ENCODE measurements at places on chromosomes 11 and 22.

GRCh38 chr11:17393472-17393871 lies 5.0 kb upstream of the KCNJ11 start:
- DNase-seq, result no peak

- peak; percentile 82 for DNase-seq
Observed at GRCh38 chr11:19441752-19442553, 201.2 kb upstream of the E2F8 start.

GRCh38 chr11:110311783-110312579 lies 15.6 kb upstream of the RDX start:
- peak; percentile 22 for DNase-seq

GRCh38 chr11:35174666-35175065 lies 35.7 kb downstream of the CD44 start:
- no peak for DNase-seq

- DNase-seq, result no peak
Observed at GRCh38 chr11:62994775-62995174, 10.0 kb upstream of the SLC22A6 start.

GRCh38 chr11:76408171-76408965 lies 27.2 kb downstream of the GVQW3 start:
- no peak for DNase-seq

DNA sequence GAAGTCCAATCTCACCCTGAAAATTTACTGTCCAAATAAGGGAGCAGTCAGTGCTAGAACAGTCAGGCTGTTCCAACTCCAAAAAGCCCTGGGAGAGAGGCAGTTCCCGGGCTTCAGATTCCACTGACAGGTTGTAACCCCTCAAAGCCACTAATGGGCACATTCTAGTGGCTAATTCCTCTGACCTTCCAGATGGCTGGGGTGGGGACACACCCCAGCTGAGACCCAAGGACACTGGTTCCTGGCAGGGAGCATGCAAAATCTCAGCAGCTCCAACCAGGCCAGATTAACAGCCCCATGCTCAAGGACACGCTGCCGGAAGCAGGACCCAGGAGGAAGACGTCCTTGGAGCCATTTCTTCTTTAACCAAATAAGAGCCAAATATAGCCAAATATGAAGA lies 92.7 kb downstream of the RPL27A start:
- DNase-seq, result no peak

- no peak for DNase-seq
Observed at GRCh38 chr22:44338906-44339305, 26.2 kb upstream of the SHISAL1 start.

DNA sequence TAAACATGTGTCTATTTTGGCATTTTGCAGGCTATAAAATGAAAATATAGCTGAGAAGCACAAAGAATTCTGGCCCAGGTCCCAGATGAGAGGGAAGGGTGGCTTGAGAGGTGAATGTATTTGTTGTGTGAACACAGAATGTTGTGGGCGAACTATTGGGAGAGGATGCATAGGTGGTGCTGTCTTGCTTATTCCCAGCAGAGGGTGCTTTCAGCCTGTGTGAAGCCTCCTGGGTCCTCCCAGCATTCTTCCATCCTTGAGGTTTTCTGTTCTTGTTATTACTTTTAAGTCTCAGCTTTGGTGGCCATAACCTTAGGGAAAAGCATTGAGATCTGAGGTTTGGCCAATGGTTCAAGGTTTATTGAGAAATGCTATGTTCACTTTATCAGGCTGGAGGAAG lies 108.7 kb upstream of the SNX19 start:
- no peak for DNase-seq

- DNase-seq, result no peak
Observed at GRCh38 chr11:37407461-37407860, 809.4 kb upstream of the RAG2 start.

- DNase-seq, result no peak
Observed at GRCh38 chr22:37571258-37571991, 8.5 kb downstream of the LGALS2 start.

GRCh38 chr11:1938343-1939005 lies 8.7 kb upstream of the MRPL23 start:
- peak; percentile 1 for DNase-seq
